ENCODE measurements at places on chromosomes 2 and 18.

DNA sequence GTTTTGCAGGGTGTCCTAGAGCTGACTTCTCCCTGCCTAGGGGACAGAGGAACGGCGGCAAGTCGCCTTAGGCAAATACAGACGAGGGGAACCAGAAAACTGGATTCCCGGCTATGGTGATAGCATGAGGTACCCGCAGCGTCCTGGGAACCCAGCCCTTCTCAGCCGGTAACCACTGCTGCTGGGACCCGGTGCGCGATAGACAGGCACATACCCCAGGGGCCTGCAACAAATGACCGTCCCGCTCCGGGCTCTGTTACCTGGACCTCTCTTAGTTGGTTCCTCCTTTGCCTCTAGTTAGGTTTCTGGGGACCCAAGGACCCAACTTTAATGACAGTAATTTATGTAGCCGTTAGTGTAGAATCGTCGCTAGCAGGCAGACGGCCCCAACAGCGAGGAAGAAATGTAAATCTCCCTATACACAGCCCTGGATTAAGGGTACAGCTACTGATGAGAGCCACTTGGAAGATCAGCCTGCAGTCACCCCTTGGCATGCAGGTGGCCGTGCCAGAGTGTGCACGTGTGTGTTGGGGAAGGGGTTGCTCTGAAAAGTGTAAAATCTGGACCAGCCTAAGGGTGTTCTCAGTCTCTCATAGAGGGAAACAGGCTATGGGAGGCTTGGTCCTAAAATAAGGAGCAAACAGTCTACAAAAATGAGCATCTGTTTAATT lies 819 bp upstream of the SERPINE2 start:
- no peak for DNase-seq

DNA sequence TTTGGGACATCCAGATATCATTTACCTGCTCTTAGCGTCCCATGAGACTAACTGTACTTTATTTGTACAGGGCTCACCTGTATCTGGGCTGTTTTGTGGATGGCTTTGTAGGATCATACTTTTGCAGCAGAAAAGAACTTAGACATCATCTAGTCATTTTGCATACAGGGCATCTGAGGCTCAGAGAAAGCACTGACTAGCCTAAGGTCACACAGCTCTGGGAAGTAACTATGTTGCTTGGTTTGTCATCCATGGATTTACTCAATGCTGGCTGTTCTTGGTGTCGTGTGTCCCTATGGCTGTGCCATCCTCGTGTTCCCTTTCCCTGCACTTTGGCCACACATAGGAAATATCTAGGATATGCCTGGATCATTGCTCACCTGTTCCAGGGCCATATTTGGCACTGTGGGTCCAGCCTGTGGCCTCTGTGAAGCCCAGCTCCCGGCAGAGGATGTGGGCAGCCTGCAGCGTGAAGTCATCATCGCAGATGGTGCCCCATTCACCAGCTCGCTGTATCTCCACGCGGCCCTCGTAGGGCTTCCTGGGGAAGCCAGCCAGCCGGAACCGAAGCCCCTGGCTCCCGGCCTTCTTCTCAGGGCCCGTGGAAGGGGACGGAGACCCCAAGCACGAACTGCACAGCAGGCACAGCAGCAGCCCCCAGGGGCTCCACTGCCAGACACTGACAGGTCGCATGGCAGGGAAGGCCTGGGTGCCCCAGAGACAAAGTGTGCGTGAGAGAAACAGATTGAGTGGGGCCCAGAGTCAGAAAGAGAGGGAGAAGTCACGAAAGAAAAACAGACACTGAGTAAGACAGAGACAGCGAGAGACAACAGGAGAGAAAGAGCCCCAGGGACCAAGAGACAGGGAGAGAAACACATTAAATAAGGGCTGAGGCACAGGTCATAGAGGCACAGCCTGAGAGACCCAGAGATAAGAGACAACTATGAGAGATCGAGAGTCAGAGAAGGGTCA lies 1.5 kb downstream of the LOXL3 start:
- no peak for DNase-seq

DNA sequence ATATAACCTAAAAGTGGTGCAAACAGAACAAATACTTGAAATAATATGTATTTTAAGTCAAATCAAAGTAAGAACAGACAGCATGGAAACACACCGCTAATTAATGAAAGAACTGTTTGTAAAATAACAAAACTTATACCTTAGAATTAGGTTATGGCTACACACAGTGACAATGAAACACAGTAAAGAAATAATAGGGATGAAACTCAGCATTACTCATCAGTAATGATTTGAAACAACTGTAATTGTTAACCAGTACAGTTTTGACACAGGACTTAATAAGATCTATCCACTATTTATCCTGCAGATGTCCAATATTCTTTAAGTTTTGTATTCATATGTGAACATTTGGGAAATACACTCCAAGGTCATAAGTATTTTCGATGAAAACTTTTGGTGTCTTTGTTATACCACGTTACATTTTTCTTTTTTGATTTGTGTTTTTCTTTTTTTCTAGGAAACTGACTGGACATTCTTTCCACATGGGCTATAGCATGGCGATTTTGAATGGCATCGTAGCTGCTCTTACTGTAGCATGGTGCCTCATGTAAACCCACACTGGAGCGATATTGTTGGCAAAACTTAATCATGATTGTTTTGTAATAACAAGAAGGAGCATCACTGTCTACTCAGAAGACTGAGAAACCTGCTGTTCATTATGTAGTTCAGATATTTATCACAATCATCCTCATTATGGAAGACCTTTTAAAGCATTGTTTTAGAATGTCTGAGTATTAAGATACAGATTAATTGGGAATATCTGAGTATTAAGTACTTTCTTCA lies 41.1 kb downstream of the ARL6IP6 start:
- DNase-seq = no peak

GRCh38 chr18:50127516-50128210 lies 67.3 kb downstream of the MYO5B start:
- DNase-seq = no peak

- peak; percentile 11 for DNase-seq
Observed at GRCh38 chr2:166384774-166385173, 9.0 kb upstream of the SCN9A start.

GRCh38 chr18:11070593-11070992 lies 78.8 kb downstream of the PIEZO2 start:
- DNase-seq = no peak

GRCh38 chr2:100683231-100683630 lies 120.4 kb downstream of the PDCL3 start:
- no peak for DNase-seq

DNA sequence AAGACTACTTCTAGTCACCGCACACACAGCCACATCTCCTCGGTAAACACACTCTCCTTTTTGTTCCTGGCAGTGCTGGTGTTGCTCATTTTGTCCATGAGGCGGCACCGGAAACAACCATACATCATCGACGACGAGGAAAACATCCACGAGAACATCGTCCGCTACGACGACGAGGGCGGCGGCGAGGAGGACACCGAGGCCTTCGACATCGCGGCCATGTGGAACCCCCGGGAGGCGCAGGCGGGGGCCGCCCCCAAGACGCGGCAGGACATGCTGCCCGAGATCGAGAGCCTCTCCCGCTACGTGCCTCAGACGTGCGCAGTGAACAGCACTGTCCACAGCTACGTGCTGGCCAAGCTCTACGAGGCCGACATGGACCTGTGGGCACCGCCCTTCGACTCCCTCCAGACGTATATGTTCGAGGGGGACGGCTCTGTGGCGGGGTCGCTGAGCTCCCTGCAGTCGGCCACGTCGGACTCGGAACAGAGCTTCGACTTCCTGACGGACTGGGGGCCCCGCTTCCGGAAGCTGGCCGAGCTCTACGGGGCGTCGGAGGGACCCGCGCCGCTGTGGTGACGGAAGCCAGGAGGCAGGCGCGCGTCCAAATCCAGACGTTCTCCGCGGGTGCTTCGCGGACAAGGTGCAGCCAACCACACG lies 221.0 kb downstream of the CDH20 start:
- DNase-seq = no peak

- DNase-seq = no peak
Observed at GRCh38 chr18:212780-213179, 54.4 kb downstream of the USP14 start.

DNA sequence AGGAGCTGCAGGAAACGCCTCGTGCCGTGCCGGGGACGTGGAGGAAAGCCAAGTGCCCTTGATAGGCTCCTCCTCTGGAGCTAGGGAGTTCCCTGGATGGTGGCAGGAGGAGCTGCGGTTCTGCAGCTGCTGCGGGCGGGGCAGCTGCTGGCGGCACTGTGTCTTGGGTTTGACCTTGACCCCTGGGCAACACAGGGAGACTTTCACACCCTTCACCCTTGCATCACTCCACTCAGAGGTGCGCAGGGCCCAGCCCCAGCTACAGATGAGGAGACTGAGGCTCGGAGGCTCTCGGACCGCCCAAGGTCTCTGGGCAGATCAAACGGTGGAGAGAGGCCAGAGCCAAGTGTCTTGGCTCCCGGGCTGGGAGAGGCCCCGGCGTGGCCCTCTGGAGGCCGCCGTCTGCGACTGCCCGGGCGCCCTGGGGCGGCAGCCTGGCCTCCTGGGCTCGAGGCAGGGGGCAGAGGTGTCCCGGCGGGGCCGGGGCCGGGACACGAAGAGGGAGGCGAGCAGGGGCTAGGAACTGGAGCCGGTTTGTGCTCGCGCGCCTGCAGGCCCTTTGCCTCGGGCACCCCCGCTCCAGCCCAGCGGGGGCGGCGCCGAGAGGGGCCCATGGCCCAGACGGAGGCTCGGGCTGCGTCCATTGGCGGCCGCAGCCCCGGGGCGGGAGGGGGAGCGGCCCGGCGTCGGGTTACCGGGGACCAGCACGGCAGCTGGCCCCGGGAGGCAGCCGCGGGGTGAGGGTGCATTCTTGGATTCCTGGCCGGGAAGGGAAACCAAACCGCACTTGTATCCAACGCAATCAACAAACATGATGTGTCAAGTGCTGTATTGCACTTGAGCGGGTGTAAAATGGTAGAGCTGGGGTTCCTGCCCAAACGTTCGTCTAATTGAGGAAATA lies 129.6 kb upstream of the SLC1A4 start:
- DNase-seq = peak; percentile 70

GRCh38 chr18:12883372-12883683 lies 709 bp downstream of the PTPN2 start:
- DNase-seq = no peak

DNA sequence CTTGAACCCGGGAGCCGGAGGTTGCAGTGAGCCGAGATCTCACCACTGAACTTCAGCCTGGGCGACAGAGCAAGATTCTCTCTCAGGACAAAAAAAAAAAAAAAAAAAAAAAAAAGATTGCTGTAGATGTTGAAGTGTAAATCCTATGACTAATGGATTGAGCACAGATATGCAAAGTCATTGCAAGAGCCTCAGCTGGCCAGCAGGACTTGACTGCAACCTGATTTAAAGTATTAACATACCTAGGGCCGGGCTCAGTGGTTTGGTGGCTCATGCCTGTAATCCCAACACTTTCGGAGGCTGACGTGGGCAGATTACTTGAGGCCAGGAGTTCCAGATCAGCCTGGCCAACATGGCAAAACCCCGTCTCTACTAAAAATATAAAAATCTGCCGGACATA lies 103.4 kb upstream of the MSH2 start:
- DNase-seq = no peak

DNA sequence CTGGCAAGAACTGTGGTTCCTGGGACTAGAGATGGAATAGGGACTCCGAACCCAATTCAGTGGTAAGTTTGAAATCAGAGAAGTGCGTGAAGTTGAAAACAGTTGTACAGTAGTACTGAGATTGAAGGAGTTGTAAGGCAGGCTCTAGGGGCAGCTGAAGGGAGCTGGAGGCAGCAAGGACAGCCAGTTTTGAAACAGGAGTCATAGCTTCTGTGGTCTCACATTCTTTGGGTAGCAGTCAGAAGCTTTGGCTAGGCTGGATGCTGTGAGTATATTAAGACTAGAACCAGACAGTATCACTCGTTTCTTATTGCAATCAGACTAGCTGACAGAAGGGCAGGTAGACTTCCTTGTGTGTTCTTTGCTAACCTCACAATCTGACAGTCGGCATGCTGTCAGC lies 64.5 kb upstream of the ADAM23 start:
- no peak for DNase-seq

- no peak for DNase-seq
Observed at GRCh38 chr18:56423626-56424025, 214.8 kb downstream of the TXNL1 start.

DNA sequence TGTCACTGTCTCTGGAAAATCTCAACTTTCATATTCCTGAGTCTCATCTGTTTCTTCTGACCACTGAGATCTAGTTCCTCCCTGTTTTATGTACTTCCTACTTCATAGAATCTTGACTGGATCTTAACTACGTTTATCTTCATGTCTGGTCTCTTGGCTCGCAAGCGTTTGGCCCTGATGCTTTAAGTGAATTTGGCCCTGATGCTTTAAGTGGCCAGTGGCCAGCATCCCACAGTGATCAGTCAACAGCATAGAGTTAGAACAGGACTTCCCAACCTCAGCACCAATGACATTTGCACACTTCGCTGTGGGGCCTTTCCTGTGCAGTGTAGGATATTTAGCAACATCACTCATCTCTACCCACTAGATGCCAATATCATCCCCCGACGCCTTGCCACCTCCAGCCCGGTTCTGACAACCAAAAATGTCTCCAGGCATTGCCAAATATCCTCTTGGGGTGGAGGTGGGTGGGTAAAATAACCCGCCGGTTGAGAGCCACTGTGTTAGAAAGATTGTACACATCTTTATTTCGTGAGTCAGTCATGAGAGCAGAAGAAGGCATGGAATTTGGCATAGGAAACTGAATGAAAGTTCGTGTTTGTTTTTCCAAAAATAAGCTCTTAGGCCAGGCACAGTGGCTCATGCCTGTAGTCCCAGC lies 12.2 kb downstream of the TM4SF20 start:
- DNase-seq = no peak

- DNase-seq = no peak
Observed at GRCh38 chr2:142478206-142478605, 347.4 kb upstream of the LRP1B start.

GRCh38 chr2:208984376-208985090 lies 439.3 kb upstream of the MAP2 start:
- no peak for DNase-seq

DNA sequence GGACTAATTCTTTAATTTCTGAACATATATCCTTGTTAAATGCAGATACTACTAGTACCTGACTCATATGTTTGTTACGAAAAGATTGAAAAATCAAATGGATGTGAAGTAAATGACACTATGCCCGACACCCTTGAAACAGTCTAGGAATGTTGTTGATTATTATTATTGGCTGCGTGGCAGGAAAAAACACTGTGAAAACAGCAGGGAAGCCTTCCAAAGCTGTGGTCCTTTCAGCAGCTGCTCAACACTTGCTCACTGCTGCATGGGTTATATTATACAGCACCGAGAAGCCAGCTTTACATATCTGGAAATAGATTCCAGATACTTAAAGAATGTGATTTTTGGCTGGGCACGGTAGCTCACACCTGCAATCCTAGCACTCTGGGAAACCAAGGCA lies 26.5 kb downstream of the CRYGD start:
- no peak for DNase-seq

- DNase-seq = no peak
Observed at GRCh38 chr18:63887424-63887823, at the start of gene SERPINB2. TSS of gene SERPINB2 (plus strand) at chr18:63887705. CDS start at chr18:63891445, 3,740 bp downstream.

DNA sequence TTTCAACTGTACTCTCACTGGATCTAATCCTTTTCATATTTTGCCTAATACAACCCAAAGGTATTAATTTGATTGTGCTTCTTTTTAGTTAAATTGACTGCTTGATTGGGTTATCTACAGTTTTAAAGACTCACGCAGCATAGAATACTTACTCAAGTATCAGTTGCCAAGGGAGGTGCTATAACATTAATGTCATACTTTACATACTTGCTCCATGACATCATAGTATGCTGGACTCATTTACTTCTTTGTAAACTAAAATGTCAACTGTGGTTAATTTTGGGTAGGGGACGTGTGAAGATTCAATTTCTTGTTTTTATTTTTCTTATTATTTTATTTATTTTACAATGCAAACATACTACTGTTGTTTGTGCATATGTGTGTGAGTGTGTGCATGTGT lies 716.2 kb upstream of the VRK2 start:
- DNase-seq = no peak

GRCh38 chr2:134782792-134783191 lies 55.6 kb upstream of the ACMSD start:
- no peak for DNase-seq
